HepG2 (cell line): ENCODE measurements at places on chromosomes 3 and 15. TPM values are rescaled to one million over a fixed set of nuclear protein-coding genes. Genes with fewer than 3 reads are reported as not detected.

The SNRK gene
- total RNA-seq: 11.4 and 14.2 TPM in 2 replicates

The APBA2 gene
- 0.29 and 0.62 TPM in 2 replicates for total RNA-seq

DNA sequence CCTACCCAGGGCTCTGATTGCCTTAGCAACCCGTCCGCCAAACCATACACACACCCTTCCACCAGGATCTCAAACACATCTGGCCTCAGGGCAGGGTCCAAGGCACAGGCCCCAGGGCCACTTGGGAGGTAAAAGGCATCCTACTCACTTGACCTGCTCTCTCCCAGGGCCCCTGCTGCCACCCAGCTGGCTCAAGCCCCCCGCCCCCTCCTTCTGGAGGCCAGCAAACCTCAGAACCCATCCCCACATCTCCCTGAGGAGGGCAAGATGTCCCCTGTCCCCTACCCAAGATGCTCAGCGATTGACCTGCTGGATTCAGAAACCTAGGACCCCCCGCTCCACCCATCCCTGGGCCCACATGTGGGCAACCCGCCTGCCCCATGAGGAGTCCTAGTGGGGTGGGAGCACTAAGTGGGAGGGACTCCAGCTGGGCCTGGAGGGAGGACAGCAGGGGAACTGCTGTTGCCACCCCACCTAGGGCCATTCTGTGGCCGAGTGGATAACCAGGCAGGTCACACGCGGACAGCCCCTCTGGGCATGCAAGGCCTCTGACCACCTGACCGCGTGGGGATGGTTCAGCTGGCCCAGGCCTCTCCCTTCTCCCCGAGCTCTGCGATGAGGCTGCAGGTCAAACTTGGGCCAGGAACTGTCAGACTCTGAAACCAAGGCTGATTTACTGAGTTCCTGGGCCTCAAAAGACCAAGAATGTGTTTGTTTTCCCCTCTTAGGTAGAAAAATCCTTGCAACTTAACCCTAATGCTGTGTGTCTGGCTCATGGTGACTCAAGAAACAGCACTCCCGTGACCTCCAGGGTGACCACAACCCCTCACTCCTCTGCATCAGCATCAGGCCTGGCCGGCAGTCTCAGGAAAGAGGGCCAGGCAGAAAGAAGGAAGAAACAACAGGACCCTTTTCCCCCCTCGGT lies 4.2 kb downstream of the MFGE8 start:
- no peak for DNase-seq

- no peak for DNase-seq
Observed at GRCh38 chr3:178203650-178204049, 332.6 kb upstream of the KCNMB2 start.

GRCh38 chr15:73926219-73927002 lies at the start of gene LOXL1:
LOXL1 (plus strand) TSS chr15:73926462; CDS start chr15:73926784, 322 bp downstream.
- peak; percentile 23 for DNase-seq

GRCh38 chr15:67176195-67176971 lies 78.1 kb downstream of the AAGAB start:
- DNase-seq: no peak

DNA sequence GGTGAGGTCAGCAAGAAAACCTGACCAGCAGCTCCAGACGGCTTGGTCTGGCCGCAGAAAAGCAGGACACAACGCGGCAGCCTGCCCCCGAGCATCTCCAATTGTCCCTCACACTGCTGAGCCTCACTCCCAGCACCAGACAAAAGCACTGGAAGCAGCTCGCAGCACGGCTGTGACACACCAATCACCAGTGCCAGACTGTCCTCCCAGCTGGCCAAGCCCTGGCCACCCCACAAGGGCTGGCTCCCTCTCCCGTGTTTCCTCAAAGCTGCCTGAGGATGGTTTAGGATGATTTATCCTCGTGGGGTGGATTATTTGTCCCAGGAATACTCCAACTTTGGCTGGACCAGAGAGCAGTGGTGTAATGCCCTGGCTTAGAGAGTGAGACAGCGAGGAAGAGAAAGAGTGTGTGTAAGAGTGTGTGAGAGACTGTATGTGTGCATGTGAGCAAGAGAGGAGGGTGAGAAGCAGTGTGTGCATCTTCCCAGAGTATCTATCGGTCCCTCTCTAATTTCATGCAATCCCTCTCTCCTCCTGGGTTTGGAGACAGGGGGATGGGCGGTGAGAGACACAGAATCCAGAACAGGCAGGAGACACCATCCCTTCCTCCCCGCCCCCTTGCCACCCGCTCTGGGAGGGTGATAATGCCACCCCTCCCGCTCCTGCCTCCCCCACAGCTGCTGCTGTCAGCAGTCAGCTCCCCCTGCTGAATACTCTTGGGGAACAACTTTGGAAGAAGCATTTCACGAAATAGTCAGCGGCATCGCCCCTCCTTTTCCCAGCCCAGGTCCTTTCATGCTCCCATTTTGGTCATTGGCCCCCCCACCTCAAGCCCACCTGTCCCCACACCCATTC lies 34.2 kb downstream of the SEMA5B start:
- DNase-seq: no peak
